Stimulated activated CD8-positive, alpha-beta memory T cell treated with anti-CD3 and anti-CD28 coated beads, Interleukin-15, amount 100 ng/mL, for 1 hour (primary cell): ENCODE measurements at places on chromosomes 2 and 18.

GRCh38 chr2:235570256-235570655, 76.4 kb downstream of the AGAP1 start:
- no peak for DNase-seq

DNA sequence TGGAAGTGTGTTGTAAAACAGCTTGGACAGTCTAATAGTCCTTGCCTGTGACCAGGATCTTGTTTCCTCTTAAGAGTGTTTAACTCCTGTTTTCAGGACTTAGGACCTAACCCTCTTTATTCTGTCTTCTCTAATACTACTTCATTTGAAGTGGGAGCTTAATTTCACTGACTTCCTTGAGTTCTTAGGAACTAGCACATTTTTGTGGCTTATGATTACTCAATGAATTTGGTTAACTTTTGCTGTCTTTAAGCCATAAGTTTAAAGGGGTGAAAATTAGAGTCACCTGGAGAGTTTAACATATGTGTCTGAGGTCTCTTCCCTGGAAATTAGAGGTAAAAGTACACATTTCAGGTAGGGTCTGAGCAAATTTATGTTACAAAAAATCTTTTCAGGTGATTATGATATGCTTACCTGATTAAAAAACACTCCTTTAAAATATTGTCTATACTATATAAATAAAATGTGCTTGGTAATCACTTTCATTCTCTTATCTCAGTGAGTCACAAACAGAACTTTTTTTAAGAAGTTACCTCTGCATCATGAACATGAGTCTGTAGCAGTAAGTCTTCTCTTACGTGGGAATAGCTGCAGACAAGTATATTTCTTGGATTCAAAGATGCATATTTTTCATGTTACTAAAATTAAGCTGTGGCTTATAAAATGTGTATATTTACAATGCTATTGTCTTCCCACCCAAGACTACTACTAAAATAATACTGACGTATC, 52.7 kb downstream of the ATP9B start:
- no peak for DNase-seq

GRCh38 chr18:23875966-23876895, 138.3 kb upstream of the TTC39C start:
- DNase-seq: no peak

DNA sequence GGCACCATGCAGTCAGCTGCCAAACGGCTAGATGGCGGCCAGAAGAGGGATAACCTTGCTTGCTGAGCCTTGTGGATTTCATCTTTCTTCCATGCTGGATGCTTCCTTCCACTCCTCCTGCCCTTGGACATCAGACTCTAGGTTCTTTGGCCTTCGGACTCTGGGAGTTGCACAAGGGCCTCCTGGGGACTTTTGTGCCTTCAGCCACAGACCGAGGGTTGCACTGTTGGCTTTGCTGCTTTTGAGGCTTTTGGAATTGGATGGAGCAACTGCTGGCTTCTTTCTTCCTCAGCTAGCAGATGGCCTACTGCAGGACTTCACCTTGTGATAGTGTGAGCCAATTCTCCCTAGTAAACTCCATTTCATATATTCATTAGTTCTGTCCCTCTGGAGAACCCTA, 31.0 kb downstream of the STRADB start:
- no peak for DNase-seq

DNA sequence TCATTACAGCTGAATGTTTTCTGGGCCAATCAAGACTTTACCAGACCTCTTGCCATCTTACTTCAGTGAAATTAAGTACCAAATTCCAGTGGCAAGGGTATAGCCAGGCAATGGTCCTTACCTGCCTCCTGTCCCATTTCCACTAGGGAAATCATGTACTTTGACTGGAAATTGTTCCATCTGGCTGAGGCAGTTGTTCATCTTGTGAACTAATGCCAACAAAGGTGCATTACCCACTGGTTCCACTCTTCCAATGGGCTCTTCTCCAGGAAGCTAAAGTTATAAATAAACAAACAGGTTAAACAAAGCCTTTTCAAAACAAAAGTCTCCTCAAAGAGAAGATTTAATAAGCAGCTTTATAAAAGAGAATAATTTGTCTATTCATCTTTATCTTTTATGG, 80.7 kb upstream of the DNER start:
- no peak for DNase-seq

DNA sequence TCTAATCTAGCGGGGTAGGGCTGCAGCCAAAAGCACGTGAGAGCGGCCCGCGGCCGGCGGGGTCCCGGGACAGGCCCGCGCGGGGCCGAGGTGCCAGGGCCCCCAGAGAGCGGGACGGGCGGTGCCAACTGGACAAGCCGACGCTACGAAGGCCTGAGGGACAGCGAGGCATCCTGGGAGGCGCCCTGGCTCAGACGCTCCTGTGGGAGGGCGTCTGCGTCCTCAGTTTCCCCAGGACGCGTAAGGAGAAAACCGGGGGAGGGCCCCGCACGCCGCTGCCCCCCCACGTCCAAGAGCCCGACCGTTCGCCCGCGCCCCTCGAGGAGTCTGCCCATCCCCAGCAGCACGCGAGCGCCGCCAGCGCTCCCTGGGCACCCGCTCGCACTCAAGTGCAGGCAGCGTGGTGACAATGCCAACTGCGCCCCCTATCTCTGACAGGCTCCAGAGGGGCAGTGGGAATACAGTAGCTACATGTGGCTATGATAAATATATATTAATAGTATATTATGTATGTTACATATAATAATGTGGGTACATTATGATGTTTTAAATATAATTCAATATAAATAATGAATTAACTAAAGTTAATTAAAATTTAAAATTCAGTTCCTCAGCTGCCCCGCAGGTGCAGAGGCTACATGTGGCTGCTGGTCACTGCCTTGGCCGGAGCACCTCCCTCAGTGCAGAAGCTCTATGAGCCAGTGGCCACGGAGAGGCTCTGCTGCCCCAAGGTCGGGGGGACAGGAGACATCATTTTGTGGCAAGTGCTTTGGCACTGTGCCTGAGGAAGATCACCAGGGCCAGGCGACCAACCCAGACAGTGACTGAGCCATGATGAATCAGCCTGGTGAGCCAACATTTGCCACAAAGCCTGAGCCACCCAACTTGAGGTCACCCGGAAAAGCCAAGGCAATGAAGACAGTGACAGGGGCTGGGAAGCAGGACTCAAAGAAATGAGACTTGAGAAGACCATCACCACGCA, 5.5 kb upstream of the SFT2D3 start:
- DNase-seq: peak; percentile 44

DNA sequence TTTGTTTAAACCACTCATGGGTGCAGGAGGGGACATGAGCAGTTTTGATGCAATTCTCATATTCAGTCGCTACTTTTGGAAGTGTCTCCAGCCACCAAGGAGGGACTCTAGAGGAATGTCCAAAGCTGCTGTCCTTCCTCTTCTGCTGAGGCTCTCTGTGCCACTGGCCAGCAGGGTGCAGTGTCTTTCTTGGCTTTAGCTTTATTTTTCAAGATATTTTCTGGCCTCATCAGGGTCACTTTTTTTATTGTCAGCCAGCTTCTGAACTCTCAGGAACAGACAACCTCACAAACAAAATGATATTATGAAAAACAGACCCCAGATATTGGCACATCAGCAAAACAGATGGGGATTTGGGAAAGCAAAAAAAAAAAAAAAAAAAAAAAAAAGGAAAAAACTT, 289.3 kb upstream of the ZSWIM2 start:
- no peak for DNase-seq

- DNase-seq: no peak
Observed at GRCh38 chr2:161708350-161708975, 84.2 kb downstream of the SLC4A10 start.

GRCh38 chr2:126703311-126703710, 47.4 kb downstream of the GYPC start:
- DNase-seq: no peak

GRCh38 chr2:33617989-33618388, 18.9 kb upstream of the FAM98A start:
- no peak for DNase-seq

- no peak for DNase-seq
Observed at GRCh38 chr2:175009917-175010621, 4.9 kb upstream of the CHN1 start.

- DNase-seq: no peak
Observed at GRCh38 chr2:22485486-22485885, 899.5 kb upstream of the KLHL29 start.

GRCh38 chr18:74610051-74610615, 12.5 kb downstream of the ZNF407 start:
- no peak for DNase-seq

GRCh38 chr2:200445284-200445683, 64.6 kb downstream of the KCTD18 start:
- no peak for DNase-seq

GRCh38 chr2:12678186-12678585, 38.5 kb upstream of the TRIB2 start:
- DNase-seq: no peak

- no peak for DNase-seq
Observed at GRCh38 chr2:34545486-34546136, 946.5 kb upstream of the FAM98A start.

DNA sequence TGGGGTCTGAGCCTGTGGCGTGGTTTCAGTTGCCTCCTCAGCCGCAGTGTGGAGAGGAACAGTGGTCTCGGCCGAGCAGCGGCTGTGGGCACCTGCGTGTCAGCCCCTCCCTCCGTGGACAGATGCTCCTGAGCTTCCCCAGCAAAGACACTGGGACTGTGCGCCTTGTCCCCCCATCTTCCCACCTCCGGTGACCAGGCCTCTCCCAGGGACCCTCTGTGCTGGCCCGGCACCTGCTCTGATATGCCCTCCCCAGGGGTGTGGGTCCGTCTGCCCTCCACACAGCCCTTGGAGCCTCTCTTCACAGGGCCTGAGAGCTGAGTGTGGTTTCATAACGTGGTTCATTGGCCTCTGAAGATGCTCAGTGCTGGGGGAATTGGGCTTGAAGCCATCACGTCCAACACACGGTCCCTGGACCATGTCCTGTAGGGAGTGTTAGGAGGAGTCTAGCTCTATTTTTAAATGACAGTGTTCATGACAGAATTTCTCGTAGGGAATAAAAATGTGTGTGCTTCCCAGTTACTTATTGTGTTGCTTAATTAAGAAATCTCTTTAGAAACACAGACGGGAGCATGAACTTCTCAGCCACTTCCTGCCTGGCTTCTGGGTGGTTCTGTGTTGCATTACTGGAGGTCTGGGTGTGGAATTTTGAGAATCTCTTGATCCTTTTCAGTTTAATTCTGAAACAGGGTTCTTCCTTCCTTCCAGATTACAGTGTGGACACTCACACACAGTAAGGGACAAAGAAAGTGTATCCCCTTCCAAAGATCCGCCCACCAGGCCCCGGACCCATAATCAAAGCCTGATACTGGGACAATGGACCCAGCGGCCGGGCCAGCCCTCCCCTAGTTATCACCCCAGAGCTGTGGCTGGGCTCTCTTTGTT, 110.7 kb downstream of the NFATC1 start:
- no peak for DNase-seq

DNA sequence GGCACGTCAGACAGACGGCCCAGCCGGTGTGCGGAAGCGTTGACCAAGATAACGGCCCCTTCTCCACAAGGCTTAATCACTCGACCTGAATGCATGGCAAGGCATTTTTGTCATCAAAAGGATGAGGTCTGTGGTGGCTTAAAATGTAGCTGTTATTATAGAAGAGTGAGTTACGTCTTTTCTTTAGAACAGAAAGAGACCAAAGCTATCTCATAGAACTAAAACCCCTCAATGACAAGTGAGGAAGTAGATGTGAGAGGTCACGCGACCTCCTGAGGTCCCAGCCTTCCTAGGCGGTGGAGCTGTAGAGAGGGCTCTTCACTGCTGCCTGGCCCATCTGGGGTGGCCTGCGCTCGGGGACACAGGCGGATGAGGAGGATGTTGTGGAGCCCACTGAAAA, 75.7 kb downstream of the LDLRAD4 start:
- no peak for DNase-seq

DNA sequence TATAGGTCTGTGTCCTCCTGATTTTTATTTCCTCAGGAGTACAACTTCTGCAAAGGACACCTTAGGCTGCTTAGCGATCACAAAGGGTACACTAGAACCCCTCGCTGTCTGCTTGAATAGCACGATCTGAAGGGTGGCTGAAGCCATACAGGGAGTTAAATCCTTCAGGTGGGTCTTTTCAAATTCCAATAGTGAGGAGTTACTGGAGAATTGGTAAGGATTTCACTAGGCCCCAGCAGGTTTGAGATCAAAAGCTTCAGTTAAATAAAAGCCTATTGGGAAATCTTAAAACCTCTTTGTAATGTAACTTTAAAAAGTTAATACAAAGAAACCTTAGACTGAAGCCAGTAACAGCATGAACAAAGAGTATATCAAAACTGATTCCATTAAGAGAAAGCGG, 613.1 kb downstream of the ZEB2 start:
- DNase-seq: no peak

DNA sequence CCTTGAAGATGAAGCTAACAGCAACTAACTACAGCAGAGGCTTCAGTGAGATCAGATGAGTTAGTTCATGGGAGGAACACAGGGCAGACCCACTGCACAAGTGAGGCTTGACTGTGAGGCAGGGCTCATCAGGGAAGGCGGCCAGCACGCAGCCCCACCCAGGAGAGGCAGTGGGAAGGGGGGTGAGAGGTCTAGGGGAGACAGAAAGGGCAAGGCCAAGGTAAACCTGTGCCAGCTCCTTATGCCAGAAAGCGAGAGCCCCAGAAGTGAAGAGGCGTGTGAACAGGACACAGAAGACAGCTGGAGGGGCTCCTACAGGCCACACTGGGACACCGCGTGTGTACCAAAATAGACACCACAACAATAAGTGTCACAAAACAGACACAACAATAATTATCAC, 48.6 kb downstream of the ANO7 start:
- DNase-seq: no peak

GRCh38 chr2:162710287-162710890, 128.2 kb downstream of the KCNH7 start:
- DNase-seq: no peak

GRCh38 chr2:137935591-137935990, 28.7 kb upstream of the HNMT start:
- no peak for DNase-seq

GRCh38 chr18:26700728-26701127, 152.4 kb upstream of the KCTD1 start:
- no peak for DNase-seq

- no peak for DNase-seq
Observed at GRCh38 chr2:171735991-171736710, 48.9 kb downstream of the DYNC1I2 start.

DNA sequence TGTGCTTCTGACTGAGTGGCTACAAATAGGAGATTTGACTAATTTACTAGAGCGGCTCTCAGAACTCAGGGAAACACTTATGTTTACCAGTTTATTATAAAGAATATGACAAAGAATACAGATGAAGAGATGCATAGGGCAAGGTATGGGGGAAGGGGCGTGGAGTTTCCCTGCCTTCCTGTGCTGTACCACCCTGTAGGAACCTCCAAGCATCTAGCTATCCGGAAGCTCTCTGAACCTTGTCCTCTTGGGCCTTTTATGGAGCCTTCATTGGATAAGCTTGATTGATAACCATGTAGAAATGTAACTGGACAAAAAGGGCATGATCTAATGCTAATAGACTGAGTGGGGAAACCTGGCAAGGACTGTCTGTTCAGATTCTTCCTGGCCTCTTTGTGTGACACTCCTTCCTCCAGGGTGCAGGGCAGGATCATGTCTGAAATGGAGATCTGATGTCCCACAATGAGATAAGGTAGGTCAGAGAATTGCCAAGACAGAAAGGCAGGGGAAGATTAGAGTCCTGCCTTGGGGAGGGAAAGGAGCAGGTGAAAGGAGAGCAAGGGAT, 101.8 kb upstream of the NPAS2 start:
- no peak for DNase-seq

GRCh38 chr2:223026357-223027110, 25.5 kb upstream of the KCNE4 start:
- DNase-seq: no peak

GRCh38 chr2:45907592-45907991, 256.1 kb downstream of the PRKCE start:
- DNase-seq: no peak
